Activated T-helper 9 cell treated with anti-CD3 and anti-CD28 coated beads, Interleukin-2, amount 50 U/mL, for 16 hours (primary cell): ENCODE measurements at places on chromosomes 13 and 19.

- no peak for DNase-seq
These were observed 14.9 kb upstream of the SCN1B start for GRCh38 chr19:35015270-35015953.

DNA sequence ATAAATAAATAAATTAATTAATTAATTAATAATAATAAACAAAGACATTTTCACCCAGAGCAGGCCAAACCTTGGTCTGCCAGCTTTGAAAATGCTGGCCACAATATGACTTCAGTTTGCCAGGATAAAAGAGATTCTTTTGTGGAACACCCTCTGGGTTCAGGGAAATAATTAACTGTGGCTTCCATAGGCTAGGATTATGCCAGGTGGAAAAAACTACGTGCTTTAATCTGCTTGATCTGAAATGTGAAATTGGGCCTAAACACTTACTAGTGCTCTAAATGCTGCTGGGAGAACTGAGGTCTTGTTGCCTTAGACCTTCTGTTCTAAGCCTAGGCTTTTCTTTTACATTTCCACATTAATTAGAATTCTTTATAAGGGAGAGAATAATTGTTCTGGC, 650.0 kb downstream of the DIAPH3 start:
- DNase-seq: no peak

DNA sequence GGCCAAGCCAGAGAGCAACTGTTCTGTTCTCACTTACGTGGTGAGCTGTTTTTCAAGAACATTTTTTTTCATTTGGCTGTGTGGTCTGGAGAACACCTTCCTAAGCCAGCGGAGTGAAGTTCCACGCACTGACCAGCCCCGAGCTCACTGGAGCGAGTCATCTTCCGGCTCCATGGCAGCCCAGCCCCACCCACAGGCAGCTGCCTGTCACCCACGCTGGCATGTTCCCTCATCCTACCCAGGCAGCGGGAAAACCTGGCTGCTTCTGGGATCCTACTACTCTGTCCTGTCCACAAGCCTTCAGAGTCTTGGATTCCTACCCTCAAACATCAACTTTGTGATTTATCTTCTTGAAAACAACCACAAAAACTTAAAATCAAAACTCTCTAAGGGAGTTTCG, 76.2 kb downstream of the GGACT start:
- no peak for DNase-seq

DNA sequence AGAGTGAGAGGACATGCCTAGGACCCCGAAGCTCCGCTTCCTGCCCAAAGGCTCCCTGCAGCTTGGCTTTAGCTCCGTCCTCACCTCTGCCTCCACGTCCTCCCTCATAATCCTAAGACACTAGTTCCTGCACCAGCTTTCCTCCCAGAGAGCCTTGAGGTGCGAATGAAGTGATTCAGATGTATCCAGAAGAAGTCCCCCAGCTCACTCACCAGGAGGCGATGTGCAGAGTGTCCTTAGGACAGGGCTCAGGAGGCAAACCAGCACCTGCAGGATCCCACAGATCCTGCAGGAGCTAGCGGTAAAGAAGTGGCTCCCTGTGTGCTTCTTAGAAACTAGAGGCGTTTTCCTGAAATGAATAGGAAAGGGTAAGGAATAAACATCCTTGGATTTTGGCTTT, 109.7 kb downstream of the HSPH1 start:
- no peak for DNase-seq

DNA sequence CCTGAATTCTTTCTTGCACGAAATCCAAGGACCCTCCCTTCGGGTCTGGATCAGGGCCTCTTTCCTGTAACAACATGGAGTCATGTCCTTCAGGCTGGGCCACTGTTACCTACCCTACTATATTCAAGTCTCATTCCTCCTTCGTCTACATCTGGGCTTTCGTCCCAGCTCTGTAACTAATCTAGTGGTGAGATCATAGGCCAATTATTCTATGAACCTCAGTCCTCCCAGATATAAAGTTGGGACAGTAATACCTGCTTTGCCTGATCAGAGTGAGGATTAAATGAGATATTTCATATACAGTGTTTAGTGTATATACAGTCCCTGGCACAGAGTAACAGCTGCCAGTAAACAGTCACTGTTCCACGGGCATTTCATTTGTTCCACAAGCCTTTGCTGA, 48.3 kb upstream of the ATP12A start:
- no peak for DNase-seq

GRCh38 chr13:73268306-73268705, 209.5 kb downstream of the KLF5 start:
- DNase-seq: no peak

DNA sequence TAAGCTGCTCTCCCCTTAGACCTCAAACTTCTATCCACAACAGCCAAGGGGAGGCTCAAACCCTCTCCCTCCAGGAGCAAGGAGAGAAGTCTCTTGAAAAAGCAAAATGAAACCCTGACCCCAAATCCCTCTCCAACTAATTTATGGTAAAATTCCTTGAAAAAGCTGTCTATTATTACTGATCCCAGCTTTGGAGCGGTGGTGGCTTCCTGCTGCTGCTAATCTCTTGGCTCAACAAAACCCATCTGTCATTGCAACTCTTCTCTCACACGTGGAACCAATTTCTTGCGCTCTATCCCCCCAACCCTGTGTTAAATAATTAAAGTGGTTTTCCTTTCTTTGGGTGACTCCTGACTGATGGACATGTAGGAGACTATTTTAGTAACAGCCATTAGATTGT, 64.1 kb upstream of the OXGR1 start:
- DNase-seq: no peak

- DNase-seq: no peak
These were observed 634.4 kb upstream of the KLF12 start for GRCh38 chr13:74768521-74769085.

DNA sequence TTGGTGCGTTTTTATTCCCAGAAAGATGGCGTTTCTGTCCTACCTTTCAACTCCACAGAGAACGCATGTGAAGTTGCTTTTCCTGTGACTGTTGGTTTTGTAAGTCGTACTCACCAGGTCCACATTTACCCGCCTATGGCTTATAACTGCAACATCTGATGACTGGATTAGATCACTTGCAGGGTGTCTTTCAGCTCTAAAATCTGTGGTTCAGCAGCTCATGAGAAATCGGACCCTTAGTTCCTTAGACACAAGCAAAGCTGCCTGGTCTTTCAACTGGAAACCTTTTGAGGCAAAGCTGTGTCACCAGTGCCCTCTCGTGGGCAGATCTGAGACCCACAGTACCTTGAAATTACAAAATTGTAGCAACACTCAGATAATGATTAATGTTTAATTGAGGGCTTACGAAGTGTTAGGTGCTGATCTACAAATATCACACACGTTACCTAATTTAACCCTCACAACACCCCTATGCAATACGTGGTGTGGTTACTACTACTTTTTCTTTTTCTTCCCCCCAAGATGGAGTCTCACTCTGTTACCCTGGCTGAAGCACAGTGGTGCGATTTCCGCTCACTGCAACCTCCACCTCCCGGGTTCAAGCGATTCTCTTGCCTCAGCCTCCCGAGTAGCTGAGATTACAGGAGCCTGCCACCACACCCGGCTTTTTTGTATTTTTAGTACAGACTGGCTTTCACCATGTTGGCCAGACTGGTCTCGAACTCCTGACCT, 65.4 kb downstream of the RUBCNL start:
- DNase-seq: peak; percentile 37

- no peak for DNase-seq
These were observed 258.8 kb downstream of the ZNF536 start for GRCh38 chr19:30631033-30631370.

DNA sequence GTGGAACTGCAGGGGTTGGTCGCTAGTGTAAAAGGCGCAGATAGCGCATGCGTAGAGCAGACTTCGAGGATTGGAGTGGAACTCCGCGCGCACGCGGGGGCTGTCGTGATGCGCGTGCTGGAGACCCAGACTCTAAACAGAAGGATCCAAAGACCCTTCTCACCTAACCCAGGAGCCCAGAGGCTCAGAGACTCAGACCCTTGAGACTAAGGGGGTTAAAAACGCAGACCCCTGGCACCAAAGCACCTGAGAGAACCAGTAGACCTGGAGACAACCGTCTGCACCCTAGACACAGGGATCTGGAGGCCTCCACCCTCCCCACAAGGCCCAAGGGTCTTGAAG, 567 bp upstream of the CTU1 start:
- DNase-seq: no peak

DNA sequence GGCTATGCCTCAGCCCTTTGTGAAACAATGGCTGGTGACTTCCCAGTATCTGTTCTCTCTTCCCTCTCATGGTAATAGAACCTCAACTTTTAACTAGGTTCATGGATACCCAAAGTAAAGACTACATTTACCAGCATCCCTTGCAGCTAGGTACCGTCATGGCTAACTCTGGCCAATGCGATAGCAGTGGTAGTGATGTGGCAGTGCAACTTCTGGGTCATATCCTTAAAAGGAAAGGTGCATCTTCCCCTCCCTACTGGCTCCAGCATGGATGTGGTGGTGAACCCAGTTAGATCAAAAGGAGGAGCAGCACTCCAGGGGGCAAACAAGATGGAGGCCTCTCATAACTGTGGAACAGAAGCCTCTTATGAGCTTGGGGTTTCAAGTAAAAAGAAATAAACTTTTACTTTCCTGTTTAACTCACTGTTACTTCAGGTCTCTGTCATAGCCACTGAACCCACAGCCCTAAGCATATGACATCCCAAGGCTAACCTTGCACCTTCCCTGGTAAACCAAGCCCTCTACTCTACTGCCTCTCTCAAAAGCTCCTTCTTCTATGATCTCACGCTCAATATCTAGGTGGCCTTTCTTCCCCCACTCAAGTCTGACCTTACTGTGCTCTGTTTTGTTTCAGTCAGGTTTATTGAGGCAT, 104.4 kb downstream of the DOCK9 start:
- no peak for DNase-seq

DNA sequence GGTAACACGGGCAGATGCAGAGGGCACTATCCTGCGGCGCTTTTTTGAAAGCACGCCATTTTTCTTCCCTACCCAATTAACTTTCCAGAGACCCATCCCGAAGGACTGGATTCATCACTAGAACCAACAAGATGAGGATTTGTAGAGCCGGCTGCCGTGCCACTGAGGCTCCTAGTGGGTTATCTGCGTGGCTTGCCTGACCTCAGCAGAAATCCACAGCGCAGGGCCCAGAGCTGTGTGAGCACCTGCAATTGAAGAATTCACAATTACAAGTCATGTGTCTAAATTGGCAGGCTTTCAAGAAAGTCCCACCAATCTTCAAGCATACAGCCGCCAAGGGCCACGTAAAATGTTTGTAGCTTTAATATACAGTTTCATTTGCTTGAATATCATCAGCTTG, 75.5 kb downstream of the ALOX5AP start:
- DNase-seq: no peak

DNA sequence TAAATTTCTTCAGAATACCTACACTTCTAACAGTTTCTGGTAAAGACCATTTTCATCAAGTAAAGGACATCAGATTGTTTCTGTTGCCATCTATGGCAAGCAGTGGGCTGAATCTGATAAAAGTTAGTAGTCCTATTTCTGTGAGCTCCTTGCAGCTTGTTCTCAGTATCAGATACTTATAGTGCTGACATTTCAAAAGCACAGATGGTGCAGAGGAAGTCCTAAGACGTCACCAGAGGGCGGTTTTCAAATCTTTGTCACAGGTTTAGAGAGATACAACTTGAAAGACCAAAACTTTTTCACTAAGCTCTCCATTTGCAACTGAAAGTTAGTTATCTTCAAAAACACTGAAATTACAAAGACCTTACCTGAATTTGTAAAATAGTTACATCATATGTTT, 719.8 kb downstream of the SLITRK1 start:
- DNase-seq: no peak

- DNase-seq: no peak
These were observed 30.5 kb downstream of the MTRF1 start for GRCh38 chr13:41232578-41233480.

- no peak for DNase-seq
These were observed 769.6 kb downstream of the UQCRFS1 start for GRCh38 chr19:28443361-28443760.

GRCh38 chr13:110340812-110341444, 33.8 kb downstream of the COL4A2 start:
- DNase-seq: peak; percentile 28

DNA sequence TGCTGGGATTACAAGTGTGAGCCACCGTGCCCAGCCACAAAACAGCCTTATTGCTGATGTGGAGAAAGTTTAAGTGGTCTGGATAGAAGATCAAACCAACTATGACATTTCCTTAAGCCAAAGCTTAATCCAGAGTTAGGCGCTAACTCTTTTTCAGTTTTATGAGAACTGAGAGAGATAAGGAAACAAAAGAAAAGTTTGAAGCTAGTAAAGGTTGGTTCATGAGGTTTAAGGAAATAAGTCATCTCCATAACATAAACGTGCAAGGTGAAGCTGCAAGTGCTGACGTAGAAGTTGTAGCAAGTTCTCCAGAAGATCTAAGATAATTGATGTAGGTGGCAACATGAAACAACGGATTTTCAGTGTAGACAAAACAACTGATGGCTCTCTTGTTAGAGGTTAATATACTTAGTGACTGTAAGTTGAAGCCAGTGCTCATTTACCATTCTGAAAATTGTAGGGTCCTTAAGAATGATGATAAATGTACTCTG, 41.6 kb downstream of the ZMYM2 start:
- DNase-seq: no peak

DNA sequence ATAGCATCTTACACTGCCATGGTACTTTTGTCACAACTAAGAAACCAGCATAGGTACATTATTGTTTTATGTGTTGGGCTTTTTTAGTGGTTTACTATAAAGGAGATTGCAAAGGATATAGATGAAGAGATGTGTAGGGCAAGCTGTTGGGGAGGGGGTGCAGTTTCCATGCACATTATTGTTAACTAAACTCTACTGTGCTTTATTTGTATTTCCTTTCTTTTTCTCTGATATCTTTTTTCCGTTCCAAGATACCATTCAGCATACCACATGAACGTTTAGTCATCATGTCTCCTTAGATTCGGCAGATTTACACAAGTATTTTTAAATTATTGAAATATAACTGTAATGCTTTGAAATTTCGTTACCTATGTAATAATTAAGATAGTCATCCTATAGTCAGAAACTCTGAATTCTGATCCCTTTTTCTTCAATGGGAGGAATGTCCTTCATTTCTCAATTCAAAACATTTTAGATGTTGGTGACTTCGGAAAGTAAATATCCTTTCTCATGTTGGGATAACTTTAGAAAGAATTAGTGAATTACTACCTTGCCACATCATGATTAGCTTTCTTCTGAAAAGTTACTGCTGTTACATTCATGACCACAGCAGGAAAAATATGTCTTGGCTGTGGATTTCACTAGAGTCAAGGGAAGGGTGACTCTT, 82.8 kb downstream of the FRY start:
- no peak for DNase-seq

DNA sequence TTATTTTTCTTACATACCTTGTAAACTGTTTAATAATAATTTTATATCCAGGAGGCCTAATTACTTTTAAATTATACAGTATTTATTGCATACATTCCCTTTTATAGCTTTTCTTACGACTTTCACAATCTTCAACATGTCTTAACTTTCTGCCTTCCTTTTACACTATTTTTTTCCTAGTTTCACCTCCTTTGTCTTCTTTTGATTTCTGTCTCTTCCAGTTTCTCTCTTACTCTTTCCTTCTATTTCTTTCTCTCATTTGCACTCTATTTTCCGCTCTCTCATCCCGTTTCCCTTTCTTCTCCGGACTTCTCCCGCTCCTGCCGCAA, 11.5 kb downstream of the ZNF552 start:
- no peak for DNase-seq

- no peak for DNase-seq
These were observed 10.0 kb upstream of the IGSF23 start for GRCh38 chr19:44603201-44603945.

- DNase-seq: no peak
These were observed 4.7 kb upstream of the TMPRSS9 start for GRCh38 chr19:2355168-2356035.

- DNase-seq: no peak
These were observed 113.3 kb downstream of the LMO7 start for GRCh38 chr13:75749407-75749806.
